Activated T-helper 9 cell treated with anti-CD3 and anti-CD28 coated beads, Interleukin-2, amount 50 U/mL, for 16 hours (primary cell): ENCODE measurements at places on chromosomes 5 and 9.

DNA sequence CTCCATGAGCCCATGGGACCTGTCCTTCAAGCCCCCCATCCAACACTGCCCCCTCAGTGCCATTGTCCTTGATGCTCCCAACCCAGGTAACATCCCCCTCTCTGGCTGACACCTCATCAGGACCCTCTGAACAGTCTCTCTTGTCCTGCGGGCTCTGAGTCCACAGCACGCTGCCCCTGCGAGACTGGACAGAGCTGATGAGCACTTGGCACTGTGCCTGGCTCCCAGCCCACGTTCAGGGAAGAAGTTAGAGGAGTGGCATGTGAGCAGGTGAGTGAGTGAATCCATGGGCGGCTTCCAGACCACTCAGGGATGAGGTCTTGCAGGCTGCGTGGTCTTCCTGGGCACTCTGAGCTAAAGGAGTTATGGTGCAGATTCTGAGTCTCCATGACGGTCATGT, 70.7 kb downstream of the PAX5 start:
- no peak for DNase-seq

DNA sequence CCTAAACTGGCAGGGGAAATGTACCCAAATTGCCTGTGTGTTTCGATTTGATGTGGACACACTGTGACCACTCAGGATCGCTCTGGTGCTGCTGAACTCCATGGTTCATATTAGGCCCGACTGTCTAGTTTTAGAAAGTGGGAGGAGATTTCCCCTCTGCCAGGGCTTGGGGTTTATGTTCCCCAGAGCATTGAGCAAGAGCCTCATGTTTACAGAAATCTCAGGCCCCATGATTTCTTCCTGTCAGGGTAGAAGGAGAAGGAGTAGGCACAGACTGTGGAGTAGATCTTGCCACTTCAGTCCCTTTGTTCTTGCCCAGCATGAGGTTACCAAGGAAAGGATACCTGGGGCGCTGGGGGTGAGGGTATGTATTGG, 40.8 kb upstream of the GLRX start:
- DNase-seq: no peak

DNA sequence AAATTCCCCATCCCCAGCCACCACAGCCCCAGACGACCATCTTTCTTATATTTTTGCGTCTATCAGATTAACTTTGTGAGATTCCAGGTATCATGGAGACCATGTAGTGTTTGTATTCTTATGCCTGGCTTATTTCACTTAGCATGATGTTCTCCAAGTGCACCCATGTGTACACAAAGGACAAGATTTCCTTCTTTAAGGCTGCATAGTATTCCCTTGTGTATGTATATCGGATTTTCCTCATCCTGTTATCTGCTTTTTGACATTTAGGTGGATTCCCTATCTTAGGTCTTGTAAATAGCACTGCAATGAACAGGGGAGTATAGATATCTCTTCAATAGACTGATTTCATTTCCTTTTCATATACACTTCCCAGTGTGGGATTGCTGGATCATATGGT, 5.3 kb upstream of the TAF11L2 start:
- DNase-seq: no peak

DNA sequence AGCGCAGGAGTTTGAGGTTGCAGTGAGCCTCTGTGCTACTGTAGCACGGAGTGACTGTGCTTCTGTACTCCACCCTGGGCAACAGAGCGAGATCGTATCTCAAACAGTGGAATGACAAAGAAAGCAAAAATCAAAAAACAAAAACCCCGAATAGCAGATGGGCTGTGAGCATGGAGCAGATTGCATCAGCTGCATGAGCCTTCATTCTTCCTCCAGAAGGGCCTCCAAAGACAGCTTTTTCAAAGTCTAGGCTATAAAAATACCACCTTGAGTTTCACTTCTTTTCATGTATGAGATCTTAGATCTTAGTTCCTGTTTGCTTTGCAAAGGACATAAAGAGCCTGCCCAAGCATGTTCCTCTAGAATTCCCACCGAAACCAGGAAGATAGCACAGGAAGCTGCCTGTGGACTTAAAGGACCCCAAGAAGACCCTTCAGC, 15.0 kb upstream of the HSPB3 start:
- DNase-seq: no peak

DNA sequence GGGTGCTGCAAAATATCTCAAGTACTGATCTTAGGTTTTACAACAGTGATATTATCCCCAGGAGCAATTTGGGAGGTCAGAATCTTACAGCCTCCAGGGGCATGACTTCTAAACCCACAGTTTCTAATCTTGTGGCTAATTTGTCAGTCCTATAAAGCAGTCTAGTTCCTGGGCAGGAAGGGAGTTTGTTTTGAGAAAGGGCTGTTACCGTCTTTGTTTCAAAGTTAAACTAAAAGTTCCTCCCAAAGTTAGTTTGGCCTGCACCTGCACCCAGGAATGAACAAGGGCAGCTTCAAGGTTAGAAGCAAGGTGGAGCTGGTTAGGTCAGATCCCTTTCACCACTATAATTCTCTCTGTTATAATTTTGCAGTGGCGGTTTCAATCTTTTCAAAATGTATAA, 81.7 kb downstream of the SFXN1 start:
- no peak for DNase-seq

DNA sequence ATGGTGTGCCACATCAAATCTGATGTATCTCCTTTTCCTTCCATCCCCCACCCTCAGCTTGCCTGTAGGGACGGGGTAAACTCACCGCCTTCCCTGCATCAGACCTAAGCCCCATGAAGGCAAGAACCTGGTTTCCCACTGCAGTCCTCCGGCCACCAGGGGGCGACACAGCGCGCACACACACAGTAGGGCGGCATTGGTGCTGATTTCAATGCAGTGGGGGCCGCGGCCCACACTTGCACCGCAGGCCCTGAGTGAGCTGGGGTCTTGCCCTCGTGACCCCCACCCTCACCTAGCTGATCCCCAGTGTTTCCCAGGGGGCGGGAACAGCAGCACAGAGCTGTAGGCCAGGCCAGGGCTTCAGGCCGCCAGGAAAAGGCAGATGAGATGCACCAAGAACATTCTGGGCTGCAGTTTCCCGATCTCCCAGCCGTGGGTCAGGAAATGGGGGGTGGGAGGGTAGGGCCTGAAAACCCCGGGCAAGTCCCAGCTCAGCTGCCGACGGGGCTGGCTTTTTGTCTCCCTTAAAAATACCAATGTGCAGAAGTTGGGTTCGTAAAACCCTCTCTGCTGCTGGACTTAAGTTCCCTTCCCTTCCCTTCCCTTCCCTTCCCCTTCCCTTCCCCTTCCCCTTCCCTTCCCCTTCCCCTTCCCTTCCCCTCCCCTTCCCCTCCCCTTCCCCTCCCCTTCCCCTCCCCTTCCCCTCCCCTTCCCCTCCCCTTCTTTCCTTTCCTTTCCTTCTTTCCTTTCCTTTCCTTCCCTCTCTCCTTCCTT, 19.5 kb downstream of the FAM163B start:
- DNase-seq: peak; percentile 23

DNA sequence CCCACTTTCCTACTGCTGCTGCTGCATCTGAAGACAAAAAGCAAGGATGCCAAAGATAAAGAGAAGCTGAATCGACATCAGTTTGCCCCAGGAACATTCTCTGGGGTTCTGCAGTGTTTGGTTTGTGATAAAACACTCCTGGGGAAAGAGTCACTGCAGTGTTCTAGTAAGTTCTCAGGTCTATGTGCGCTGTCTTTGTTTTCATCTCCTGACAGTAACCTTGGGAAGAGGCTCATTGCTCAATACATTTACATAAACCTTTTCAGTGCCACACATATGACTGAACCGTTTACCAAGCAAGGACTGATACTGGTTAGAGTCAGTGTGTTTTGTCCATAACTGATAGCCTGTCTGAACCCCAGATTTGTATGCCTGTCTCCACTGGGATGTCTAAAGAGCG, 232.1 kb downstream of the ARHGEF28 start:
- no peak for DNase-seq

- DNase-seq: no peak
Observed at GRCh38 chr5:145855763-145856267, 17.0 kb downstream of the GRXCR2 start.

GRCh38 chr5:39654715-39655114, 229.9 kb upstream of the DAB2 start:
- DNase-seq: no peak

- DNase-seq: no peak
Observed at GRCh38 chr5:90747693-90748092, 189.1 kb downstream of the ADGRV1 start.

DNA sequence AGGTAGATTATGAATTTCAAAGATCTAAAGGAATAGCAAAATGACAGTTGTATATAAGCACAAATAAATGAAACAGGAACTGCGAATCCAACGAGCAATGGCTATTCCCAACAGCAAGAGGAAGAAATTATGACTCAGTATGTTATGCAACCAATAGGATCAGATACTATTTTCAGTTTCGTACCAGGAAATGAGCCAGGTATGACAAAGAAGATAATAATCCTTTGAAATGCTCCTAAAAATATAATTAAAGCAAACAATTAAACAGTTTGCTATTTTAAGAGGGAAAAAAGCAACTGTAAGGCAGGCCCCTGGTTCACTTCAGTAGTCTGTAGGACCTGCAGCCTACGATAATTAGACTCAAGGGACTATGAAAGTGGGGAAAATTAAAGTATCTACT, 58.9 kb downstream of the AUH start:
- no peak for DNase-seq

- DNase-seq: no peak
Observed at GRCh38 chr9:126933334-126933980, 18.9 kb downstream of the RALGPS1 start.

DNA sequence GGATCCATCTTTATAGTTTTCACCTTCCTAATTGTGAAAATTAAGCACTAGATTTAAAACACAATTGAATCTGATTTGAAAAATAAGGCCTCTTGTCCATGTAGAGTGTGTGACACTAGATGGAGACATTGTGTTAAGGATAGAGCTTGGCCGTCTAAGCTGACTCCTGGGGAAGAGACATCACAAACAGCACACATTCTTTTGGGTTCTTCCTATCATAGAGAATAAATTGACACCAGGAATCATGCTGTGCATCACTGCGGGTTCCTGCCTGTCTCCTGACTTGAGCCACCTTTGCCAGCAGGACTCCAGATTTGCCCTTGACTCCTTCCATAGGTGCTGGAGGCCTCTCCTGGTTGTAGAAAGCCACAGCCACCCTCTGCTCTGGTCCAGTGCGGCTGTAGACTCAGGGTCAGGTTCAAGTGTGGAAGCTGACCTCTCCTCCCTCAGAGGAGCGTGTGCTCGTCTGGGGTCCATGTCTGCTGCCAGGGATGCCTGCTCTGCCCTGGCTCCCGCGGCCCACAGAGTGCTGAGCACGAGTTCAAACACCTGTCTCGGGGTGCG, 11.2 kb downstream of the ROPN1L start:
- DNase-seq: no peak

DNA sequence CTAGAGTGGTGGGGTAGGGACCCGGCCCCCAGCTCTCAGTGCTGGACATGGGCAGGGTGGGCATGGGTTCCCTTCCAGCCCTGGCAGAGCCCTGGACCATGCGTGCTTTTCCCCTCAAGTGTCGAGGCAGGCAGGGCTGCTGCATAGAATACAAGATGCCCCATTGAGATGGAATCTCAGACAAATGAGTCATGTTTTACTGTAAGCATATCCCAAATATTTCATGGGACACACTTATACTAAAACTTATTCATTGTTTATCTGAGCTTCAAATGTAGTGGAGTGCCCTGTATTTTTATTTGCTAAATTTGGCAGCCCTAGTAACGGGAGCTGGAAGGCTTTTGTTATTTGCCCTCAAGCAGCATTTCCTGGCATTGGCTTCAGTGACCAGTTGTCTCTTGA, 3.2 kb upstream of the RNU6ATAC start:
- no peak for DNase-seq

GRCh38 chr9:126915281-126915816, 767 bp downstream of the RALGPS1 start:
- peak; percentile 38 for DNase-seq

- no peak for DNase-seq
Observed at GRCh38 chr9:90702441-90702955, 59.9 kb upstream of the DIRAS2 start.

GRCh38 chr9:113941056-113941455, 64.9 kb downstream of the ZNF618 start:
- no peak for DNase-seq

GRCh38 chr5:11596185-11596584, 308.1 kb downstream of the CTNND2 start:
- no peak for DNase-seq

- no peak for DNase-seq
Observed at GRCh38 chr5:34530637-34531036, 125.5 kb upstream of the RAI14 start.

GRCh38 chr9:3823842-3824475, 298.2 kb upstream of the RFX3 start:
- DNase-seq: no peak

DNA sequence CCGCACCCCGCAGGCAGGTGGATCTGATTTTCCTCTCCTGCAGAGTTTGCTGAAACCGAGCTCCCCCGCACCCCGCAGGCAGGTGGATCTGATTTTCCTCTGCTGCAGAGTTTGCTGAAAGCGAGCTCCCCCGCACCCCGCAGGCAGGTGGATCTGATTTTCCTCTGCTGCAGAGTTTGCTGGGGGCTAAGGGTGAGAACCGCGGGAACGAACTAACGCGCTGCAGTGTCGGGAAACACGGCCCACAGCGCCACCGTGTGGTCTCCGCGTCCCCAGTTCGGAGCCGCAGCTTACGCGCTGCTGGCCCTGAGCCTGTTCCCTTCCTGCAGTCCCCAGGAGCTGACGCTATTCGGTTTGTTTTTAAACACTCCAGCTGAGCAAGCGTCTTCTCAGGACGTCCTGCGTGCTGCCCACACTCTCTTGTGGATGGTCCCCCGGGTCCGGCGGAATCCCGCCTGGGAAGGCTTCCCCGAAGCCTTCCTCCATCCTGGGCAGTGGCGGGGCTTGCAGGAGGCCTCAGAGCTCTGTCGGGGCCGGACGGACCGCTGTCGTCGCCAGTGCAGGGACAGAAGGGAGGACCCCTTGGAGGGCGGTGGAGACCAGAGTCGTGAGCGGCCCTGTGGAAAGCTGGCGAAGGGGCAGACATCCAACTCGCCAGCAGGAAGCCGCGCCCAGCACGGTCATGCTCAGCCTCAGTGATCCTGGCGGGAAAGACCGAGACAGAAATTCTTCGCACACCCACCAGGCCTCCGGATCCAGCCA, 121.2 kb upstream of the LPCAT1 start:
- DNase-seq: peak; percentile 68

- no peak for DNase-seq
Observed at GRCh38 chr5:124524552-124525232, 221.7 kb downstream of the ZNF608 start.

DNA sequence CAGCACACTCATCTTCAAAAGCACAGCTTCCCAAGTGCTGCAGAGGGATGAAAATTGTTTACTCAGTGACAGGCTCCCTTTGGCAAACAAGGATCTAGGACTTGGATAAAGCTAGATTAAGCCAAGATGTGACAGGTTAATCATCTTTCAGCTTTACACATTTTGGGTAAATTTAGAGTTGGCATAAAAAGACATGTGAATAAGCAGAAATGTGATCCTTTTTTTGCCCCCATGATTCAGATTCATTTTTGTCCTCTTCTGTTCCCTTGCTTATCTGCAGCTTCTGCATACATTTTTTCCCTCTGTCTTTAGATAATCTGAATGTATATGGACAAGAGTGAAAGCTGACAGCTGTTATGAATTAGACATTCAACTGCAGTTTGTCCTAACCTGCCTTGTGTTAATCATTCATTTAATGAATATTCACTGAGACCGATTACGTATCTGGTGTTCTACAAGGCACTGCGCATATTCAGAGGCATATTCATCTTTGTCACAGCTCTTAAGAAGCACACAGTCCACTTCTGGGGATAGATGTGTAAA, 19.6 kb downstream of the ADAMTSL1 start:
- DNase-seq: no peak

GRCh38 chr5:157265714-157266285, at the start of gene CYFIP2:
Gene CYFIP2, plus strand, starts transcription at chr5:157266123. Its CDS starts 19,239 bp downstream, at chr5:157285362.
- peak; percentile 79 for DNase-seq

GRCh38 chr9:119284118-119284517, 85.1 kb downstream of the BRINP1 start:
- DNase-seq: no peak
